Right ventricle myocardium inferior (tissue), 1 donor: ENCODE measurements at places on chromosomes 3 and 15.
A peak's percentile ranks its signal among the peaks of the same experiment; 100 is the strongest.

GRCh38 chr3:171833789-171834460, 9.2 kb upstream of the TMEM212 start:
- no peak for DNase-seq

- no peak for DNase-seq
Measured at GRCh38 chr15:28985316-28985645, 99.5 kb downstream of the APBA2 start.

DNA sequence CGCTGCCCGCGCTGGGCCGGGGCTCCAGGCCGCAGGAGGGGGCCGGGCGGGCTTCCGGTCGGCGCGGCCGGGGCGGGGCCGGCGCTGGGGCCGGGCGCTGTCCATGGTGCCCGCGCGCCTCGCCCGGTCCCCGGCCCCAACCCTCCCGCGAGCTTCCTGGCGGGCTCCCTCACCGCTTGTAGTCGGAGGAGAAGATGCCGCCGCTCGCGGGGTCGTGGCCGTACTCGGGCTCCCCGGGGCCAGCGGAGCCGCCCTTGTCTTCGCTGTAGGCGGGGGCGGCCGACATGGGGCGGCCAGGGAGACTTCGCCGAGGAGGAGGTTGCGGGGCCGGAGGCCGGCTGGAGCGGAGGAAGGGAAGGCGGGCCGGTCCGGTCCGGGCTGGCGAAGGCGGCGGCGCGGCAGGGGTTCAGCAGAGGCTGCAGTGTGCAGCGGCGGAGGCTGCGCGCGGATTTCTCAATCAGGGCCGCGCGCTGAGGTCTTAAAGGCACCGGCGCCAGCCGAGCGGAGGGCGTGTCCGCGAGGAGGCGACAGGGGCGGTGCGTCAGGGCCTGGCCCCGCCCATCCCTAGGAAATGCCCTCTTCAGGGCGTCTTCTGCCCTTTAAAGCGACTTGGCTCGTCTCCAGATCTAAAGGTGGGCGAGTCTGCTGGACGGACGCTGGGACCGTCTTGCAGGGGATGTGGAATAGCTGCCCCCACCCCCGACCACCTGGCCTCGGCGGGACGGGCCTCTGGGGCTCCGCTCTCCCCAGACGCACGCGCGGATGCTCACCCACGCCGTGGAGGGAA, at the start of gene AP3B2:
TSS of gene AP3B2 (minus strand) at position 455 of the 787 bp plus-strand sequence. CDS start at position 286, 169 bp downstream.
- peak; percentile 90 for DNase-seq

DNA sequence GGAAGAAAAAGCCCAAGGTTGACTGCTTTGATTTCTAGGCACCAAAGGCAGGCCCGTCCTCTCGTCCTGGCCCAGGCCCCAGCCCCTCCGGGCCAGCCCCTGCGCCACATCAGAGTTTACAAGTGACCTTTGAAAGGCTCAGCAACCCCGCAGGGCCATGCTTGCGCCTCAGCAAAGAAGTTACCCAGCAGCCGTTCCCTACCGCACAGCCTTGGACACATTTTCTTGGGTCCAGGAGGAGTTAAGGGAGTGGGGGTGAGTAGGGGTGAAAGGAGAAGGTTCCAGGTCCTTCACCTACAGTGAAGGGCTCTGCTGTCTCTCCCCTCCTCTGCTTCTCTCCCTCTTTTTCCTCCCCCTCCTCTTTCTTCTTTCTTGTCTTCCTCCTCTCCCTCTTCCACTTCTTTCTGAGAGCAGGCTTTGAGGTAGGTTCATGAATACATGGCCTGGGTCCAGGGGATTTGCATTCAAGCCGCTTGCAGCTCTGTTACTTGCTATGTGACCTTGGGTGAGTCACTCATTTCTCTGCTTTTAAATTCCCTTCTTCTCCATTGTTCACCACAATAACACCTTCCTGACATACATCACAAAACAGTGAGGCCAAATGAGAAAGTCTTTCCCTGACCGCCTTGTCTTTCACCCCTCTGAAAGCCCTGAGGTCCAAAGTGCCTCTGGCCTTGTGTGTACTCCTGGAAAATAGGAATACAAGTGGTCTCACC, 223.3 kb upstream of the TPRG1 start:
- DNase-seq: no peak

GRCh38 chr3:123658852-123659206, 74.0 kb upstream of the HACD2 start:
- DNase-seq: no peak

DNA sequence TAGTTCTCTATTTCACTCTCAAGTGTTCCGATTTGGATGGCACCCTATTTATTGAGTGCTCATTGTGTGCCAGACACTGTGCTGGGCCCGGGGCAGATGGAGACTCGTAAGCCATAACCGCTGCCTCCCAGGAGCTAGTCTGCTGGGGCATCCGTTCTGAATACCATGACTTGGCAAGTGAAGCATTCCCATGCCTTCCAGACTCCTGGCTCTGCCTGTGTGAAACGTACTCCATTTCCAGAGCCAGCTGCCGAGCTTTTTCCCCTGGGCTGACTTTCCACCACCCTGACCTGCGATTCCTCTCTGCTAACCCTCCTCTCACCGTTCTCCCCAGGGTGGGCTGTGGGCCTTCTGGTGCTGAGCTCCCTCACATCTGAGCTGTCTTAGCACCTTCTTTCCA, 303.1 kb upstream of the CTDSPL start:
- DNase-seq: no peak

GRCh38 chr15:99727733-99728132, 5.5 kb downstream of the LYSMD4 start:
- DNase-seq: no peak

GRCh38 chr3:35664460-35664919, 25.2 kb downstream of the ARPP21 start:
- DNase-seq: peak; percentile 73

- no peak for DNase-seq
Measured at GRCh38 chr3:188119846-188120245, 34.1 kb upstream of the LPP start.

DNA sequence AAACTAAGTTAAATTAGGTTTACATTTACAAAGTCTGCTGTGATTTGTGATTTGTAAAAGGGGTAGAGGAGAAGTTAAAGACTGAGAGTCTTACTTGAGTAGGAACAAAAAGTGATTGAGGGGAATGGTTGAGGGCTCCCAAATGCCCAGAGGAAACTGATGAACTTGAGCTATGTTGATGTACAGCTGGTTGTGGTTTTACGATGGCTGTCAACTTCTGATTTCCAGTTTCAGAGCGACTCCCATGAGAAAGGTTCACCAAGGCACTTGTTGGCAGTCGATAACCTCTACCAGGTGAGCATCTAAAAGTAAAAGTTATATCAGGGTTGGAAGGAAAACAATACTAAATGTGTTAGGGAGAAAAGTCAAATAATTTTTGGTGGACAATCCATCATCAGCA, 91.0 kb downstream of the XRN1 start:
- DNase-seq: no peak

DNA sequence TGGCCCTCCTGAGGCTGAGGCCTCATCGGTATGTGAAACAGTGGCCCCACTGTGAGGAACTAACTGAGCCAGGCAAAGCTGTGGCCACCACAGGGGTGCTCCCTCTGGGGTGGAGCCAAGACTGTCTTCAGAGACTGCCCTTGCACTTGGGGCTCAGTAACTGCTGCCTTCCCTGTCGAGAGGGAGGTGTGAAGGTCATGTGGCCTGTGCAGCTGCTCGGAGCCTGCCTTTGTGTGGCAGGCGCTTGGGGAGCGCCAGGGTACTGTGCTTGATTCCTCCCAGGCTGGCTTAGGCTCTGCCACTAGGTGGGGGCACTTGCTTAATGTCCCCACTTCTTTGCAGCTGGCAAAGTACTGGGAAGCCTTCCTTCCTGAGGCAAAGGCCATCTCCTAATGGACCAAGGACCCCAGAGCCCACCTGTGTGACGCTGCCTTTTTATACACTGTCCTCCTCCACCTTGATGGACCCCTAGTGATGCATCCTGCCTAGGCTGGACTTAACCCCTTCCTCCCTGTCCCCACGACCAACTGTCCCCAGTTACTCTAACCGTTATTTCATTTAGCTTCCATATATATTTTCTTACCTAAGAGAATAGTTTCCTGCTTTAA, 14.2 kb upstream of the SNX22 start:
- DNase-seq: no peak

DNA sequence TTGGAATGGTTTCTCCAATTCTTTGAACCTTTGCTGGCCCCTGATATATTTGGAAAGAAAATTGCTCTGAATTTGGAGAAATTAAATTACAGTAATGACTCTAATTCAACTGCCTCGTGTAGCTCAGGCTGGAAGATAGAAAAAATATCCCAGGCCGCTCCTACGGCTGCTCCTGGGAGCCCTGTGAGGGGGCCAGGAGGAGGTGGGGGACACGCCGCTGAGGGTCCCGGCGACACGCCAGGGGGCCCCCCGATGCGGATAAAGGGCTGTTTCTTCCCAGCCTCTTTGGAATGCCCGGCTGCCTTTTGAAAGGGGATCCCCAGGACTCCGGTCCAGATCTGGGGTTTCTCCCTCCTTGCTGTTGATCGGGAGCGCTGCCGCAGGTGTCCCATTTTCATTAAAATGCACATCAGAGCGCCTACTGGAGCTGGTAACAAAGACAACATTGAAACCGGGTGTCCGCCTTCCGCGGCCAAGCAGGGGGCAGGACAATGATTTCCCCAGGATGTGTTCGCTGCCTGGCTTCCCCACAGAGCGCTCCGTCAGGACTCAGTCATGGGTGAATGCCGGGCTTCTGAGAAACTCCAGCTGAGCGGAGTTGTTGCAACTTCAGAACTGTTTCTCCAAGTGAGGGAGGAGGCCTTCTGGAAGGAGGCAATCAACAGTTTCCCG, 200.1 kb upstream of the KBTBD8 start:
- no peak for DNase-seq

DNA sequence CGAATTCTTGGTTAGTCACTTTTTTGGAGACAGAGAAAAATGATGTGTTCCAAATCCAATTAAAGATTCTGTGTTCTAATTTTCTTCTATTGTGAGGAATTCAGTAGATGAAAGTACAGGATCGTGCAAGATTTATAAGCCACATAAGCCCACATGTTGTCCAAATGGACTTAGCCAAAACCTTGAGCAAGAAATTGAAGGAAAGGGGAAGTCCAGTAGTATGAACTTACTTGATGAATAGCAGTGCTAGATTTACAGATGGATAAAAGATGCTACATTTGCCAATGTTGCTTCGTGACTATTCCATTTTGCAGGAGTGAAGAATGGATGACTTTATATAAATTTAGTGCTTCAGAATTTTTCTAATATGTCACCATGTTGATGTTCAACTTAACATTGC, 120.0 kb upstream of the ATP11B start:
- no peak for DNase-seq

DNA sequence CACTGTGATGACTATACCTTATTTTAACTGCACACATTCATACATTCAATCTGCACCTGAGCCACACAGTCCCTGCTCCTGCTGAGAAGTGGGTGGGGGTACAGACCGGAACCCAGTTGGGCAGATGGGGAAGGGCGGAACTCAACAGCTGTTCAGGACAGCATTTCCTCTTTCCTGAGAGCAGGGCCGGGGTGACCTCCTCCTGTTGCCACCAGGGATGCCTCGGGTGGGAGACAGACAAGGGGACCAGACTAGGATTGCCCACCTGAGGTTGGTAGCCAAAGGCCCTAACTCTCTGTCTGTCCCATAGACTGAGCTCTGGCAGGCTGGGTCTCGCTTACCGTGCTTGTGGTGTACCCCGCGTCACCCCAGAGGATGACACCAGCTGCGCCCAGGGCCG, 3.9 kb downstream of the HYAL2 start:
- DNase-seq: peak; percentile 71

- no peak for DNase-seq
Measured at GRCh38 chr3:72496051-72496670, 352.1 kb downstream of the SHQ1 start.

GRCh38 chr3:71072986-71073385, 510.5 kb downstream of the FOXP1 start:
- DNase-seq: no peak

- DNase-seq: no peak
Measured at GRCh38 chr3:184259878-184260723, 1.3 kb downstream of the CAMK2N2 start.

DNA sequence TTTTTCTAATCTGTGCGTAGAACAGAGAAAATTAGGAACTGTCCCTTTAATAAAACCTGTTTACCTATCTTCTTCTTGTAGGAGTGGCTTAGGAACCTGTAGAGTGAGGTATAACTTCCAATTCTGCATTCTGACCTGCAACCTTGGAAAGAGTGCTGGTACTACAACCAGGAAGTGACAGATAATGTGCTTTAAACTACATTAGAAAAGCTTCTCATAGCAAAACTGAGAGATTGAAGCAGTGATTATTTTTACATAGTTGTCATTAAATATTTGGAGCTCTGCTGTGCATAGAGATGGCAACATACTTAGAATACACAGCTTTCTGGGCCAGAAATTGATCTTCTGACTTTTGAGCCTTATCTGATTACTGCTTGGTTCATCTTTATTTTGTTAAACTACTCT, 50.4 kb upstream of the ZDHHC23 start:
- DNase-seq: no peak

DNA sequence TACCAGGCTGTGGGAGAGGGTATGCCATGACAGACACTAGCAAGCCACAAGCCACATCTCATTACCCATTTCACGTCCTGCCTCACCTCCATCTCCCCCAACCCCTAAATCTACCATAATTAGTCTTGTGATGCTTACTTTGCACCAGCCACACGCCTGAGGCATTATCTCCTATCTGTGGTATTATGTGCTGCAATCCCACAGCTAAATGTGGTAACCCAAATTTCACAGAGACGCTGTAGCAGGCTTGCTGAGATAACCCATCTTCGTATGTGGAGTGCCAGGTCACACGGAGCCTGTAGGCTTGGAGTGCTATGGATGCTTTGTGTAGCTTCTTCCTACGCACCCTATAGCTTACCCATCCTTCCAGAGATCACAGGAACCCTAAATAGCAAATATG, 256.7 kb upstream of the KCNH8 start:
- no peak for DNase-seq

DNA sequence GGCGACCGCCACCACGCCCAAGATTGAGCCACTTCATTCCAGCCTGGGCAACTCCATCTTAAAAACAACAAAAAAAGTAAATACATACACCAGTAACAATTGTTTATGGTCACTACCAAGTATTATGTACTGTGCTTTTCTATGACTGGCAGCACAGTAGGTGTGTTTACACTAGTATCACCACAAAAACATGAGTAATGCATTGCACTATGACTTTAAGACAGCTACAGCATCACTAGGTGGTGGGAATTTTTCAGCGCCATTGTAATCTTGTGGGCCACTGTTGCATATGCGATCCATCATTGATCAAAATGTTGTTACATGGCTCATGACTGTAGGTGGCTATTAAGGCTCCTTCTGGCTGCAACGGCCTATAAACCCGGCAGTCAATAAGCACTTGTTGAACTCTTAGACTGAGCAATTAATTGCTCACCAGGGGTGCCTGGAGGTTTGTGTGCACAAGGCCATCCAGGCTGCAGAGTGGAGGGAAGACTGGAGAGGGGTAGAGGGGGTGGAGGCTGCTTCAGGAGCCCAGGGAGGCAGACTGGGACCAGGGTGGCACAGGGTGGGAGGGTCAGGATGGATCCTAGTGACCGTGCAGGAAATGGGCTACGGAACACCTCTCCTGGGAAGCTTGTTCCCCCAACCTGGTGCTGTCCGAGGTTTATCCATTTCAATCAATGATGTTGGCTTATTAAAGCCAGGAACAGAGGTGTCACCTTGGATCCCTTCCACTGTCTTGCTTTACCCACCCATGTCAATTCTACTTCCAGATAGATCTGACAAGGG, 17.9 kb upstream of the COPG1 start:
- DNase-seq: no peak
